ENCODE measurements at places on chromosomes 5 and 9.

GRCh38 chr5:111511174-111511830 lies 1.0 kb downstream of the STARD4 start:
- DNase-seq = no peak

DNA sequence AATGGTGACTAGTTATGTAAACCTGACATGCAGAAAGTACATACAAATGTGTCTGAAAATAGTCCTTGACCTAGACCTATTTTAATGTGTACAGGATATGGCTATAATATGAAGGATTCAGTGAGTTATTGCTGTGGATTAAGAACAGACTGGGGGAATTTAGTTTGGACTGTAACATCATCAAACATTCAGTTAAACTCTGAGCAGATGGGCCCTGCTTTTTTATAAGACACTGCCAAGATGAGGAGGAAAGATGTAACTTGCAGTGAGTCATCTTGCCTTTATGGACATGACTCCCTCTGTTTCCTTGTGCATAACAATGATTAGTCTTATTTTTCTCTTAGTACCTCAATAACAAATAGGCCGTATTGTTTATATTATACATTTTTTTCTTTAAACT lies 12.2 kb downstream of the PPP3R2 start:
- DNase-seq = no peak

DNA sequence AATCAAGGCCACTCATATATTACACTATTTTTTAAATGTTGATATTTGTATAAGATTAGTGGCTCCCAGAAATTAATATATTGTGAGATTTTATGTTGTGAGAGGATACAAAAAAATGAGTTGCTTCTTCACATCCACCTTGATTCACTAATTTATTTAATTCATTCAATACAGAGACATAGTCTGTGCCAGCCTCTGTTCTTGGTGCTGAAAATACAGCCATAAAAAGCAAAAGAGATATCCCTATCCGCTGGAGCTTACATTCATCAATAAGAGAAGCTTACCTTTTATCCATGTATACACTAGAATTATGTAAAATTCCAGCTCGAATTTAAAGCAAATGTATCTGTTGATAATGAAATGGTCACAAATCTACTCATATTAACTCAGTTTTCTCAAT lies 92.2 kb upstream of the GABRG2 start:
- no peak for DNase-seq

DNA sequence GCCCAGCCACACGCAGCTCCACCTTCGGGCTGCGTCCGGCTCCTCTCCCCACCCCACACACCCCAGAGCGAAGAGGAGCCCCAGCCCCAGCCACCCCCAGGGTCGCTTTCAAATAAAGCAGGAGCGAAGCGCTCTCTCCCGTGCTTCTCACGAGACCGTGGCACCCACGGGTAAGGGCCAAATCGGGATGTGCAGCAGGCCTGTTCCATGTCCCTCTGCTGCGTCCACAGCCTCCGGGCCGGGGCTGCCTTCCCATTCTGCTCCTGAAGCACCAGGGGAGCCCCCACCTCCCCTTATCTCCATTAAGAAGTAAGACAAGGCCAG lies 59.8 kb downstream of the KCNT1 start:
- DNase-seq = no peak

- no peak for DNase-seq
Observed at GRCh38 chr5:68482199-68482598, 266.6 kb downstream of the PIK3R1 start.

DNA sequence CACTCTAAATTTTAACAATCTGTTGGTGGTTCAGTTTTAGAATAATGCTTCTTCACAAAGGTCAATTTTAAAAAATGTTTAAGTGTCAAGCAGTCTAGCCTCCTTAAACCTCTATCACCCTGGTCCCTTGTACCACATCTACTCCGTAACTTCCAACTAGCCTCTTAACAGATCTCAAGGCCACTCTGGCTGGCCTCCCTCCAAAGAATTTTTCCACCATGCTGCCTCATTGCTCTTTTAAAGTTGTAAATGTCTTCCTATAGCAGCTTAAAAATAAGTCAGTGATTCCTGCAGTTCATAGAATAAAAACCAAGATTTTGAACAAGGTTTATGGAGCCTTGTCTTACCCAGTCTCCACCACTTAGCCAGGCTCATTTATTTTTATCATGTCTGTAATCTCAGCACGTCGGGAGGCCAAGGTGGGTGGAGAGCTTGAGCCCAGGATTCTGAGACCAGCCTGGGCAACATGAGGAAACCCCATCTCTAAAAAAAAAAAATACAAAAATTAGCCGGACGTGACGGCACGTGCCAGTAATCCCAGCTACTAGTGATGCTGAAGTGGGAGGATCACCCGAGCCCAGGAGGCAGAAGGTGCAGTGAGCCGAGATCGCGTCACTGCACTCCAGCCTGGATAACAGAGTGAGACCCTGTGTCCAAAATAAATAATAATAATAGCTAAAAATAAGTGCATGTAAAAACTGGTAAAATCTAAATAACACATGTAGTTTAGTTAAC lies 924.9 kb upstream of the DMAC1 start:
- no peak for DNase-seq

Measured in left ventricle myocardium superior (tissue), 1 donor.